NCI-H2081 (cell line): ENCODE measurements at places on chromosomes 11 and 22.

DNA sequence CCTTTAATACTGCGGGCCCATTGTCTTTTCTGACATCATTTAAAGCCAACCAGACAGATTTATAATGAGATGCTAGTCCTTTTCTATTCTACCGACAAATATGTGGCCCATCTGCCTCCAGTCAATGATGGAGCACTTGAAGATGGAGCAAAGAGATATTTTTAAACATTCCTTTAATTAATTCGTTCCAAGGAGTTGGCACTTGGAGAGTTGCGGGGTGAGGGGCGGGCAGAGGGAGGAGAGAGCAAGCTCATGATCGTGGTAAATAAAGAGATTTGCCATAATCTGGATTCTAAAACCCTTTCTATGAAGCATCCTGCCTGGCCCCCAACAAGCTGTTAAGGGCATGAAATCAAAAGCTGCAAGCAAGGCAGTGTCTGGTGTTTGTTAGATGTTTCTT, 5.0 kb downstream of the SLC1A2 start:
- no peak for DNase-seq

- DNase-seq: no peak
These were observed 60.0 kb upstream of the PLET1 start for GRCh38 chr11:112320668-112321067.

GRCh38 chr11:85934596-85935169, 79.5 kb downstream of the CCDC83 start:
- no peak for DNase-seq

- DNase-seq: no peak
These were observed 106.1 kb downstream of the CD44 start for GRCh38 chr11:35245056-35245455.

DNA sequence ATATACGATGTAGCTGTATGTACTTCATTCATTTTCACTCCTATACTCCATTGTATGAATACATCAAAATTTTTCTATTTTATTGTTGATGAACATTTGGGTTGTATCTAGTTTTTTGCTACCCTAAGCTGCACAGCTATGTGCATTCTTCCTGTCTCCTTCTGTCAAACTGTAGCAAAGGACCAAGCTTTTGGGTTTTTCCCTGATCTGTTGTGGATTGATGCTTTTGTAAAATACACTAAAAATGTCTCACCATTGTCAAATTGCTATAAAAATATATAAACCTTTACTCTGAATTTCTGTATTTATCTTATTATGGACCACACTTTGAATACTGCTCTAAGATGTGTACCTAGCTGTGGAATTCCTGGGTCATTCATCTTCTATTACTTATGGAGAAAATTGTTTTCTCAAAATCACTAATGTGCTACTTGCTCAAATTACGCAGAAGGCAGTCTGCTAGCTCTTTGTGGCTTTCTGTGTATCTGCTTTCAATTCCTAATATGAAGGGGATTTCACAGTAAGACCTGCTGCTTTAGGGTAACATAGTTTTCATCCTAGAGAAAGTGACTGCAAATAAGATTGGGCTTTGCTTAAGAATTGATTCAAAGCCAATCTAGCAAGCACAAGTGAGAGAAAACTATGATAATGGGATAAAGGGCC, 123.4 kb downstream of the CYP2R1 start:
- DNase-seq: no peak

- DNase-seq: no peak
These were observed 1.2 kb upstream of the OLFML1 start for GRCh38 chr11:7484131-7484530.

GRCh38 chr11:72585762-72586311, 88.4 kb downstream of the PDE2A start:
- DNase-seq: peak; percentile 66

- DNase-seq: no peak
These were observed 147.3 kb downstream of the MAML2 start for GRCh38 chr11:96195671-96196070.

- peak; percentile 82 for DNase-seq
These were observed 62.6 kb downstream of the SWAP70 start for GRCh38 chr11:9726321-9727022.

DNA sequence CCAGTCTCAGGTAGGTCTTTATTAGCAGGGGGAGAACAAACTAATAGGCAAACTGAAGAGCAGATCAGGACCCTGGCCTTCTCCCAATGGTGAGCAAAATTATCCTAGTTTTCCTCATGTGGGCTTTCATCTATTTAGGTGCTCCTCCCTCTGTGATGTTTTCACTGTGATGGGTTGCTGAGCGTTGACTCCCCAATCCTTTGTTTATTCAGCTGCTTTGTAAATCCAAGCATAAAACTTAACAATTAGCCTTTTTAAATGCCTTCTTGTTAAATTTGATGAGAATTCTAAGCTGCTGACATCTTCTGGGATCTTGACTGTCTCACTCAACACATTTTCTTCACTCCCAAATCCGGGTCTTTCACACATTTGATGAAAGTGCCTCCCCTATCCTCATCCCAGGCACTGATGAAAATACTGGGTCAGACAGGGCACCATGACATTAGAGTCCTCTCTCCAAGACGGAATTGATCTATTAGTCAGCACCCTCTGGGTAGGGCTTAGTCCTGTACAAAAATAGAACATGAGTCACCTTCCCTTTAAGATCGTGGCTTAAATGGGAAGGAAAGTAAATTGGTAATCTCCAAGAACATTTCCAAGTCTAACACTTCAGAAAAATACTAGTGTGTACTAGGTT, 199.3 kb upstream of the ISX start:
- no peak for DNase-seq

DNA sequence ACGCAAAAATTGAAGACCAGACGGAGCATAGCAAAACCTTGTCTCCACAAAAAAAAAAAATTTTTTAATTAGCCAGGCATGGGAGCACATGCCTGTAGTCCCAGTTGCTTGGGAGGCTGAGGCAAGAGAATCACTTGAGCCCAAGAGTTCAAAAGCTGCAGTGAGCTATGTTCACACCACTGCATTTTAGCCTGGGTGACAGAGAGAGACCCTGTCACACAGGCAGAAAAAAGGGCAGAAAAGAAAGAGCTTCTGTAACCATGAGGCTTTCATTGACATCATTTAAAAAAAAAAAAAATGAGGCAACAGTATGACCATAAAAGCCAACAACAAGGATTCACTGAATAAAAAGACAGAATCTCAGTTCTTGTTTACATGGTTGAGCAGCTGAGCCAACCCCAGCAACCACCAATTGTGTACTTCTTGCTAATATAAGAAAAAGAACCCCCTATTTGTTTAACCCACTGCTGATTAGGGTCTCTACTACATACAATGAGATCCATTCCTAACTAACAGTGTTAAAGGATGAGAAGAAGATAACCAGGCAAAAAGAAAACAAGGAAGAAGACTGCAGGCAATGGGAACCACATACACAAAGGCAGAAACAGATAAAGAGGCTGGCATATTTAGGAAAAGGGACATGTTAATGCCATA, 86.2 kb upstream of the SCUBE2 start:
- DNase-seq: no peak

GRCh38 chr11:120532082-120532831, 20.7 kb downstream of the GRIK4 start:
- DNase-seq: no peak

- no peak for DNase-seq
These were observed 95.3 kb downstream of the FBXO7 start for GRCh38 chr22:32569956-32570355.

DNA sequence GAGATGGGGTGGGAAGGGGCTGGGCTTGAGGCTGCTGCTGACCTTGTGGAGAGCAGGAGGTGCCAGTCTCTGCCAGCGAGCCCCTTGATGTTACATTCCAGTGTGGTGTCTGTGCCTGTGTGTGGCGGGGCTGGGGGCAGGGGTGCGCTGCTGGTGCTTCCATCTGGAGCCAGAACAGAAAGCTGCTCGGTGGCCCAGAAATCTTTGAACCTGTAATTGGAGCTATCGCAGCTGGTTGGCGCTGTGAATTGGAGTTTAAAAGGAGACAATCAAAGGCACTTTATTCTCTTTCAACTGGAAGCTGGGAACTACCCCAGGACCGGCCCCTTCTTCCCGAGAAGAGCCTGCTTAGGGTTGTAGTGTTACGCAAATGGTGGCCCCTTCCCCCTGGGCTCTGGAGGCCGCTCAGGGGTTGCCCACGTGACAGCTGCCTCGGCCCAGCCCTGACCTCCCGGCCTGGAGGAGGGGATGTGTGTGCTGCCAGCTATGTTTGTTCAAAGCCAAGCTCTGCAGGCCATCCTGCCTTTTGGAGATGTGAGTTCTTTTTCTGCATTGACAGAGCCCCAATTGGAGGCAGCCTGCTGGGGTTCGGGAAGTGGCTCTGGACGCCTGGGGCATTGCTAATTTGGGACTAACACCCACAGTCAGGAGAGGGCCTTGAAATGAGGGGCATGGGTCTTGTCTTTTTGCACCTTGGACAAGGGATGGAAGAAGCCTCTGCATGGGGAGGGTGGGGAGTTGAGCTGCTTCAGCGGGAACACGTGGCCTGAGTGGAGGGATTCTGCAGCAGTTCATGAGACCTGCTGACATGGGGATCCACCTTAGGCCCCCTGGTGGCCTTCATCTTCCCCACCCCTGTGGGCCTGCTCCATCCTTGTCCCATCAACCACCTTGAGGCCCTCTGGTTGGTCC, 14.0 kb upstream of the ARSA start:
- no peak for DNase-seq

DNA sequence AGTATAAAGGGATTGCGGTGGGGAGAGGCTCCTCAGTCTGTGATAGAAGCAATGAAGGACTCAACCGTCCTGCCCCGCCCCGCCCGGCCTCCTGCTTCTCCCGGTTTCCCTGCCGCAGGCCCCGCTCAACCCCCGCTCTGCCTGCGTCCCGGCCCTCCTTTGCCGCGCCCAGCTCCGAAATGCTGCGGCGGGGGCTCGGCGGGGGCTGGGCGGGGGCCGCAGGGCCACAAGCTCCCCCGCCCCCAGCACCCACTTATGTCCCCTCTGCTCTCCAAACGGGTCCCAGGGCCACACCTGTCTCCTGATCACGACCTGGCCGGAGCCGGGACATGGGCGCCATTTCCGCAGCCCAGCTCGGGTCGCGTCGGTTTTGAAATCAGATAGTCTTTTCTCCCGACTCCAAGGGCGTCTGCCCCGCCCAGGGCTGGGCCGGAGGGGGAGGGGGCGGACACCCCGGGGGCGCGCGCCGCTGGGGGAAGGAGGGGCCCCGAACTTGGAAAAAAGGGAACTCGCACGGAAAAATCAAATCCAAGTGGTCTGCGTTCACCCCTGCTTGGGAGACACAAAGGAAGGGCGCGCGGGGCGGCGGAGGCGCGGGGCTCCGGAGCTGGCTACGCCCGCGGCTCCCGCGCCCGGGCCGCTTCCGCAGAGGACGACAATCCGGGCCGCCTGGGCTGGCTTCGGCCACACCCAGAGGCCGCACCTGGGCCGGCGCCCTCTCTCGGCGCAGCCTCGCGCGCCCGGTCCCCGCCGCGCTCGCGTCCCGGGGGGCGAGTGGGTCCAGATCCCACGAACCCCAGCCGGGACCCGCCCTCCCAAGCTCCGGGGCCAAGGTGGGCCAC, 70.6 kb upstream of the EP300 start:
- peak; percentile 35 for DNase-seq

GRCh38 chr22:28896611-28897010, 13.2 kb downstream of the ZNRF3 start:
- no peak for DNase-seq

GRCh38 chr22:36671404-36671803, 32.1 kb downstream of the CACNG2 start:
- no peak for DNase-seq

DNA sequence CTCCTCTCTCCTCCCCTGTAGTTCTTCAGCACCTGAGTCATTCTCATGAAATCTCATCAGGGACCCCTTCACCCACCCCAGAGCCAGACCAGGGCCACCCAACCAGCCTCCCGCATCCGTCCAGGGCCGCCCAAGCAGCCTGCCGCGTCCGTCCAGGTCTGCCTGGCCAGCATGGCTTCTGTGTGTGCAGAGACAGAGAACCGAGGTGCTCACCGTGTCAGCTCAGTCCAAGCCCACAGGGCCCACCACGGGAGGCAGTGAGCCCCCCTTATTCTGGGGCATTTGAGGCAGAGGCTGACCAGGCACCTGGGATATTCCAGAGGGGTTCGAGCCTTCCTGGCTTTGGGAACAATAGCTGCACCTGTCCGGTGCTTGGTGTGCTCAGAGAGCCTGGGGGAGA, 1117.3 kb downstream of the BRD1 start:
- DNase-seq: no peak

GRCh38 chr22:48719978-48720661, 1107.6 kb downstream of the BRD1 start:
- no peak for DNase-seq

- no peak for DNase-seq
These were observed 356.9 kb upstream of the LRRC4C start for GRCh38 chr11:41816396-41816795.

DNA sequence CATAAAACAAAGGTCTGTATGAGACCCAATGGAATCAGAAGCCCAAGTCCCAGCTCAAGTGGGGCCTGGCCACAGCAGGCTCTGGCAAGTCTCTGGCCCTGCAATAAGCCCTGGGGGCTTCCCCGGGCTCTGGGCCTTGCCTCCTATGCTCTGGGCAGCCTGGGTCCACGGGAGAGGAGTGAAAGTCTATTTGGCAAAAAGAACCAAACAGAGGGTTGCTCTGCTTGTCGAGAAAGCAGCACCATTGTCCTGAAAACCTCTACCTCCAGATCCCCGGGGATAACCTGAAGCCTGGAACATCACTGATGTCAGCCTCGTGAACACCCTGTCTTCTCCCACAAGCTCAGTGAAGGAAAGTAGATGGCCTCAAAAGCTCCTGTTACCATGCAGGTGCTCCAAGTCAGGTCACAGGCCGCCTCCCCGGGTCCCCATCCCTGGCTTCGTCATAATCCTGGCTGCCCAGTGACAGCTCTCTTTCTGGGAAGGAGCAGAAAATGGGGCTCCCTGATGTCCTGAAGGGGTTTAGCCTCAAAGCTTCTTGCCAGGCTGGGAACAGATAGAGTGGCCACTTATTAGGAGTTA, 46.1 kb upstream of the ETS1 start:
- DNase-seq: no peak

- no peak for DNase-seq
These were observed 129.2 kb upstream of the MTMR2 start for GRCh38 chr11:96052921-96053651.

DNA sequence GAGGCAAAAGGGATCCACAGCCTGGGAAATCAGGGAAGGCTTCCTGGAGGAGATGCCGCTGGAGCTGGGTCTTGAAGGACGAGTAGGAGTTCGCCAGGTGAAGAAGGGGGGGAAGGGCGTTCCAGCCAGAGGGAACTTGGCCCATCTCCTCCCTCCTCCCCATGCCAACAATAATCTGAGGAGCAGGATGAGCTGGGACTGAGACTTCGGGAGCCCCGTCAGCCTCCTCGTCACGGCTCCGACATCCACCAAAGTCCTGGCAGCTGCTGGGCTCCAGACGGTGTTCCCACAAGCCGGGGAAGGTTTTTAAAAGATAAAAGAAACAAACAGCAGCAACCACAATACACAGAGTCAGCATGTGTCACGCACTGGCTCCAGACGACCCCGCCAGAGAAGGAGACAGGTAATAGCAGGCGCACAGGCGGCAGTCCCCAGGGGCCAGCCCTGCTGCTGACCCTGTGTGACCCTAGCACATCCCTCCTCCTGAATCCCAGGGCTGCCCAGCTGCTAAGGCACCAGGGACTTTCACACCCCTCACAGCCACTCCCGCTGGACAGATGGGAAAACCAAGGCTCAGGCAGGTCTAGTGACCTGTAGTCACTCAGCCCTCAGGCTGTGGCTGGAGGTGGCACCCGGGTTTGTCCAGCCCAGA, 37.3 kb downstream of the NUP50 start:
- DNase-seq: no peak

GRCh38 chr11:128734103-128734831, 40.4 kb downstream of the FLI1 start:
- DNase-seq: no peak

- DNase-seq: no peak
These were observed 57.4 kb downstream of the CHST1 start for GRCh38 chr11:45607995-45608394.

GRCh38 chr11:18540207-18541009, 13.7 kb upstream of the TSG101 start:
- DNase-seq: peak; percentile 24
